Cortex of kidney (tissue), 1 donor: ENCODE measurements at places on chromosomes 11 and 22.

- no peak for DNase-seq
Observed at GRCh38 chr11:5923794-5924193, 18.3 kb upstream of the OR56A3 start.

DNA sequence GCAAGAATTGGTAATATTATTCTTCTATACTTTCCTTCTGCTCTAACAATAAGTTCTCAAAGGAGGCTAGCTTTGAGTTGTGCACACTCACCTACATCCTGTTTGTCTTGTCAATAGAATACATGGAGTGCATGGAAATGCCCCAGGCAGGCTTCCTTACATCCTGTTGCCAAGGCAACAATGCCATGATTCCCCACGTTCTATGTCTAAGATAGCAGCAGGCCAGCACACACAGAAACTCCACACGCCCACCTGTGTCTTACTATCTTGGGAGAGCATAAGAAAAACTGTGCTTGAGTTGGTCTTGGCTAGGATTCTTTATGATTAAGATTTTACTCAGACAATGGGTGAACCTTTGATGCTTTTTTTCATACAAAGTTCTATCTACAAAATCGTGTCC, 379.2 kb downstream of the AASDHPPT start:
- no peak for DNase-seq

DNA sequence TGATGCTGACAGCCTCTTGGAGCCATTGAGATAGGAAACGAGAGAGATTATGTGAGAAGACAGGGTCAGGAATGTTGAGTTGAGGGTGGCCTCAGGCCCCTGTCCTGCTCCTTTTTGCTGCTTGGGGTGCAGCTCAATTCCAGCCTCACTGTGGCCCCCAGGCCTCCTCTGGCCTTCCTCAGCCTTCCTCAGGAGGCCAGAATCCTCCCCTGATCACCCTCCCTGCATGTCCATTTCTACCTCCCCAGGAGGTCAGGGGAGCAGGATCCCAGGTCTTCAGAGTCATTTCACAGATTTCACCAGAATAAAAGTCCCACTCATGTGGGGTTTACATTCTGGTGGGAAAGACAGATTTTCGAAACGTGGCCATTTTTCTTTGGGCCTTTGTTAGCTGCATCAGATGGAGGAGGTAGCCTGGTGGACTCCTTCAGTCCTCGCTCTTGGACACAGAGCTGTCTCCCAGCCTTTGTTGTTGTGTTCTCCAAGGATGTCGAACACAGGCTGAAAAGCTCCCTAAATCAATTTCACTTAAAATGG, 2.2 kb upstream of the KCNQ1OT1 start:
- DNase-seq, result no peak

- no peak for DNase-seq
Observed at GRCh38 chr22:45422237-45422983, 8.9 kb downstream of the RIBC2 start.

- no peak for DNase-seq
Observed at GRCh38 chr22:36892292-36892691, 21.1 kb upstream of the CSF2RB start.

GRCh38 chr22:38097058-38097457, 13.1 kb upstream of the SLC16A8 start:
- no peak for DNase-seq

DNA sequence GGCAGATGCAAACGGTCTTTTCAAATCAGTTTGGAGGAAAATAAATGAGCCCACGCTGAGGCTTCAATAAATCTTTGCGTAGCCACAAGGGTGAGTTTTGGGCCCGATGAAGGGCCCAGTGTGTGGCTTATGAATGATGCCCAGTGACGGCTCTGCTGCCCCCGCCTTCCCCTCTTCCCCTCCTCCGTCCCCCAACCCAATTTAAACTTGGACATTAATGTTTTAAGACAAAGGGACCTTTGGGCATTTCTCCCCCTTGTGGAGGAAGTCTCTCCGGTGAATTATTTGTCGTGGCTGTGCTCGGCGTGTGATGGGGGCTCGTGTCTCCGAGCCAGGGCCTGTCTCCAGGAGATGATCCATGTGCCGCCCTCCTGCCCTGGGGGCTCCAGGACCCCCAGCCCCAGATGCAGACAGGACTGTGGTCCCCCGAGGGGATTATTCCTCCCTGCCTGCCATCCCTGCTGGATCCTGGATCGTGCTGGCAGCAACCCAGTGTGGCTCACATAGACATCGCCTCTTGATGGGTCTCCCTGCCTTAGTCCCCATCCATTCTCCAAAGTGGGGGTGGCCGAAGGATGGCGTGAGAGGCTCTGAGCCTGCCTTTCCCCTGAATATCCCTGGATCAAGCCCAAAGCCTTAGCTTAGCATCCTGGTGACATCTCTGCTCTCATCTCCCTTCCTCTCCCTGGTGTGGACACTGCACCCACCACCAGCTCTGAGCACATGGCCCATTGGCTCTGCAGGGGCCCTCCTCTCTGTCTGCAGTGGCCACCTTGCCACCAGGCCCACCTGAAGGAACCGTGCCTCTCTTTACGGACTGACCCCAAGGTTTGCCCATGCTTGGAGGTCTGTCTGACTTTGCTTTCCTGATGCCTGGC, 56.4 kb downstream of the SMIM38 start:
- no peak for DNase-seq

DNA sequence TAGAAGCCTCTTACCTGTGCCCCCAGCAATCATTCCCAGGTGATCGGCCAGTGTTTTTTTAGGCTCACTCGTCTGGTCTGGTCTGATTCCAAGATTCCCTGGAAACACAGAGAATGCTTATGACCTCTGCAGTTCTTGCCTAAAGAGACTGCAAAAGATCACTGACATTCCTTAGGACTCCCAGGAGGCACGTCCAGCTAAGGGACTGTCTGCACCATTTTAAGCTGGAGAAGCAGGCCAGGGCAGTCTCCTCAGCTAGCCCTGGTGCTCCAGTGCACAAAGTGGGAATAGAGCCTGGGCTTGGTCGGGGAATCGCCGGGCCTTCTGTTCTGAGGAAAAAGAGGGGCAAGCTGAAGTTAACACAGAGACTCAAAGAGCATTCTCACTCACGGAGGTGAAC, 4.8 kb downstream of the CYB5R2 start:
- no peak for DNase-seq
